OCI-LY7 (cell line): ENCODE measurements at places on chromosomes 11 and 22. TPM values are rescaled to one million over a fixed set of nuclear protein-coding genes. Genes with fewer than 3 reads are reported as not detected.

GRCh38 chr11:94544646-94545263 is 1.0 kb downstream of the FUT4 start:
- no peak for DNase-seq

Gene OR4A16
- not detected in 2 replicates for total RNA-seq

GRCh38 chr22:49482811-49483210 is 344.9 kb downstream of the BRD1 start:
- no peak for DNase-seq

- DNase-seq: no peak
Observed at GRCh38 chr11:11073996-11074395, 216.1 kb upstream of the ZBED5 start.

GRCh38 chr22:39253435-39254070 is 8.8 kb upstream of the PDGFB start:
- DNase-seq: no peak

Gene MUC5AC
- total RNA-seq: not detected in 2 replicates

DNA sequence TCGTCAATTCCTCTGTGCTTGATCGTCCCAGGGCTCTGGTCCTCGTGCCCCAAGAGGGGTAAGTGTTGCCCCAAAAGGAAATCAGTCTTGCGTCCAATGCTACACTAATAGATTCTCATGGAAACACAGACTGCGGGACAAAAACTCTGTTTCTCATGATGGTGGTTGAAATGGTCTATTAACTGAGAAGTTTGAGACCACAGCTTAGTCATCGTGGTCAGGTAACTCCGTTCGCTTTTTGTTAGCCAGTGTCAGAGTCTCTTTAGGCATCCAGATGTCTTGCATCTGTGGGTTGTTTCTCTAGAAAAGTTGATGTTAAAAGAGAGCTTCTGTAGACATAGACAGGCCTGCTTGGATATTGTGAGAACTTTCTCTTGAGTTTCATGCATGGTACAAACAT is 104.6 kb upstream of the SORL1-AS1 start:
- DNase-seq: no peak

Gene TMEM121B
- total RNA-seq: 0.09 and 0.15 TPM in 2 replicates

DNA sequence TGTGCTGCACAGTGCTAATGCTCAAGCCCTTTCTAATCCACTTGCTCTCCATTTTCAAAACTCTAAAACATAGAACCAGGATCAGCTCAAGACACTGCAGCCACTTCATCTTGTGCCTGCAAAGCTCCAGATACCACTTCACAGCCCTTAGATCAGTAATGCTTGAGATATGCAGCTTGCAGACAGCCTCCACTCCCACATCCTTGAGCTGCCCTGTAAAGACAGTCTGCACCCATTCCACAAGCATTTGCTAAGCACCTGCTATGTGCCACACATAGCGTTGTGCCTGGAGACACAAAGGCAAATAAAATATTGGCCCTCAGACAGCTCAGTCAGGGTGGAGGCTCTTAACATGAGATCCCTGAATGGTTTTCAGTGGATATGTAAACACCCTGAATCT is 192.5 kb upstream of the SNX19 start:
- no peak for DNase-seq

- DNase-seq: no peak
Observed at GRCh38 chr22:23119494-23120414, 22.0 kb downstream of the RSPH14 start.

GRCh38 chr22:25970999-25971811 is 198.1 kb upstream of the SEZ6L start:
- DNase-seq: no peak

GRCh38 chr11:76578654-76579055 is 91.9 kb downstream of the LRRC32 start:
- no peak for DNase-seq

Gene SLC6A5
- total RNA-seq: not detected in 2 replicates

- no peak for DNase-seq
Observed at GRCh38 chr11:33320814-33321330, 63.7 kb downstream of the HIPK3 start.

DNA sequence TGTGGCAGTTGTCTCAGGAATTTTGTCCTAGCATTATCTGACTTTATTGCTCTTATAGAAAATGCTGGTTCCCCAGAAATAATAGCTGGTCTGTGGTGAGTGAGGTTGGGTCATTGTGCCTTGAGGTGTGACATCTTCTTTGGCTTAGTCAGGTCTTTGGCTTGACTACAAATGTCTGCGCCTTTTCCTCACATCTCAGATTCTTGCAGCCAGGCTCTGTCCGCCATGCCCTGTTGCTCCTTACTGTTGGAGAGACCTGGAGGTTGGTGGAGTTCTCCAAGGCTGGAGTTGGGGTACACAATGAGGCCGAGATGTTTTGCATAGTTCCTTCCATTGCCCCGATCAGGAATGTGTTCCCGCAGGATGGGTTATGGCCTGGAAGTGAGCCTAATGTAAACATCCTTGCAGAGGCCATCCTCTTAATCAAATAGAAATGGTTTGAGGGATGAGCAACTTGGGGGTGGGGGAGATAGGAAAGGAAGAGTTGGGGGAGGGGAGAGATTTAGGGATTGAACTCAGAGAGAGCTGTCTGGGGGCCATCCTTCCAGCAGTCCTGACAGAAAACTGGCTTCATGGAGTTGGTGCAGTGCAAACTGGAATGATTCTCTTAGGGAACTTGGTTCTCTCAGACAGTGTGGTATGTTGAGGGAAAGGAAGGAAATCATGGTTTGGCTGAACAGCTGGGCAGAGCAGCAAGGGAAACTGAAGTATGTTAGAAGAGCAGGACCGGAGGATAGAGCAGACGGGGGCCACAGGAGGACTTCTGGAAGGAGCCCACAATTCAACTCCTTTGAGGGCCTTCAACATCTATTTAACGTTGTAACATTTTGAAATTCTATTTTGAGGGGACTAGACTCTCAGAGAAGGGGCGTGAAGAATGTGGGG is 49.9 kb downstream of the ZBTB16 start:
- no peak for DNase-seq

DNA sequence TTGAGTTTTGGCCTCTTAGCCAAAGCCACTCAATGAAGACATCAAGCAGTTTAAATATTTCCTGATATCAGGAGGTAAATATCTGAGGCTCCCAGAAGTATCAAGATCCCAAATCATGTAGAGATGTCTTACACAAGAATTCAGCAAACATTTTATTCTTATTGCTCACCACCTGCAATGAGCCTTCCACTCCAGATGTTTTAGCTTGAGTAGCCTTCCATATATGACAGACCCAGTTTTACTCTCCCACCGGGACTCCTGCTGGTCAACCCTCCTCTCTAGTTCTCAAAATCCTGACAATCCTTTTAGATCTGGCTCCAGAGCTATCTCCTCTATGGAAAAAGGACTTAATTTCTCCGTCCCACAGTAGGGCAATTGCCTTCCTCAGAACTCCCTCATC is 404.4 kb downstream of the KCNA4 start:
- no peak for DNase-seq

DNA sequence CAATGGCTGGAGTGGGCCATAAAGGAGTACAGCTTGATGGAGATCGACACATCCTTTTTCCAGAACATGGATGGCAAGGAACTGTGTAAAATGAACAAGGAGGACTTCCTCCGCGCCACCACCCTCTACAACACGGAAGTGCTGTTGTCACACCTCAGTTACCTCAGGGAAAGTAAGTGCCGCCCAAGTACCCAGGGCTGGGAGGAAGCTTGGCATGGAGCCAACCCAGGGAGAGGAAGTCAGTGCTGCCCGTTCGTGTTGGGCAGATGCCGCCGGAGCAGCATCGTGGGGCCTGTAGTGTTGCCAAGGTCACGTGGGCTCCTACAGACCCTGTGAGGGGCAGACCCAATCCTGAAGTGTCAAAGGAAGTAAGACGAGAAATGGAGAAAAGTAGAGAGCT is 78.9 kb downstream of the FLI1 start:
- DNase-seq: peak; percentile 71

DNA sequence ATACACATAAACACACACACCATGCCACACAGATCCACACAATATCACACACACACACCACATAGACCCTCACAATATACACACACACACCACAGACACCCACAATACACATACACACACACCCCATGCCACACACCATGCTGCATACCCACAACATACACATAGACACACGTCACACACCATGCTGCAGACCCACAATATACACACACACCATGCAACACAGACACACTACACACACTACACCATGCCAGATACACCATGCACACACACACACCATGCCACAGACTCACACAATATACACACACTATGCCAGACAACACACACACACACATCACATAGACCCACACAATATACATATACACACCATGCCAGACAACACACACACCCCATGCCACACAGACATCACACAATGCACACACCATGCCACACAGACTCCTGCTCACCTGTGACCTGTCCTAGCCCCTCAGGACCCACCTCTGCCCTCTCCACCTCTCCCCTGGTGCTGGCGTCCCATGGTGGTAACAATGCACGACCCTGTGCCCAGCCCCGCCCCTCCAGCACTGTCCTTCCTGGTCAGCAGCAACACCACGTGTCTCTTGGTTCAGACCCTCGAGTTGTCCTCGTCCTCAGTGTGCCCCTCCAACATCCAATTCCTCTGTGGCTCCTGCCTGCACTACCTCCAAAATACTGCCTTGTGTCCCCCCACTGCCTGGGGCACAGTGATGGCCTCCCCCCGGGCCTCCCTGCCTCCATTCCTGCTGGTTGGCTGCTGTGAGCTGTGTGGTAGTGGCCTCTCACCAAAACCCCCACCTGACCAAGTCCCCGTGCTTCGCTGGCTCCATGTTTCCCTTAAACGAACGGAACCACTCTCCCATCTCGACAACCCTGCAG is 23.7 kb upstream of the RFPL3 start:
- DNase-seq: no peak

Gene TMEM86A
- total RNA-seq: 1.2 and 2.7 TPM in 2 replicates

- no peak for DNase-seq
Observed at GRCh38 chr11:134503596-134503995, 91.6 kb upstream of the B3GAT1 start.

DNA sequence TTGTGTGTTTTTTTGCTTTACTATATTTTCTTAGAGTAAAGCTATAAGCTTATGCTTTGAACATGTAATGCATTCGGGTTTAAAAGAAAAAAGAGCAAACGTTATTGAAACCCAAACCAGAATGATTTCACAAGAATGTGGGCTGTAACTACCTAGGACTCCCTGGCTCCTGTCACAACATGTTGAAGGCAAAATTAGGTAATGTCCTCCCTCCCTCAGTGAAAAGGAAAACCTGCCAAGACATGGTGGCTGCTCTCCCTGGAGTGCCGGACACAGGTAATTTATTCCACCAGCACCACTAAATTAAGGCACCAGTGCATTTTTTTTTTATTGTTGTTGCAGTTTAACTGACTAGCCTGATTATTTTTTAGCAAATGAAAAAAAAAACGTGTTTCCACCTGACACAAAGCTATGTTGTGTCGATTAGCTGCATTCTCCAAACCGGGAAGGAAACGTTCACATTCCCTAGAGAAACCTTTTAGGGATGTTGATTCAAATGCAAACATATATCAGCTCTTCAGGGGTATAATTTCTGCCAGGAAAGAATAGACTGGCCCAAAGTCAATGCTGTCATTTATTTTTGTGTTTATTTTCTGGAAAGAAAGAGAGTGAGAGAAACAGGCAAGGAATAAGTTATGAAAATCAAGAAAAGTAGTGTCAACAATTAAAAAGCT is 134.6 kb downstream of the CCDC34 start:
- DNase-seq: no peak

Gene PLAAT3
- 0.70 TPM in 1 of 2 replicates, not detected in the other for total RNA-seq

Gene ACRV1
- 0.33 TPM in 1 of 2 replicates, not detected in the other for total RNA-seq
